ENCODE measurements at places on chromosomes 2 and 18. TPM values are rescaled to one million over a fixed set of nuclear protein-coding genes. Genes with fewer than 3 reads are reported as not detected.

GRCh38 chr2:241833101-241833663, 24.2 kb downstream of the NEU4 start:
- no peak for DNase-seq

- no peak for DNase-seq
These were observed 7.2 kb downstream of the RND3 start for GRCh38 chr2:150480241-150480640.

- DNase-seq = no peak
These were observed 31.2 kb downstream of the GULP1 start for GRCh38 chr2:188322569-188323551.

DNA sequence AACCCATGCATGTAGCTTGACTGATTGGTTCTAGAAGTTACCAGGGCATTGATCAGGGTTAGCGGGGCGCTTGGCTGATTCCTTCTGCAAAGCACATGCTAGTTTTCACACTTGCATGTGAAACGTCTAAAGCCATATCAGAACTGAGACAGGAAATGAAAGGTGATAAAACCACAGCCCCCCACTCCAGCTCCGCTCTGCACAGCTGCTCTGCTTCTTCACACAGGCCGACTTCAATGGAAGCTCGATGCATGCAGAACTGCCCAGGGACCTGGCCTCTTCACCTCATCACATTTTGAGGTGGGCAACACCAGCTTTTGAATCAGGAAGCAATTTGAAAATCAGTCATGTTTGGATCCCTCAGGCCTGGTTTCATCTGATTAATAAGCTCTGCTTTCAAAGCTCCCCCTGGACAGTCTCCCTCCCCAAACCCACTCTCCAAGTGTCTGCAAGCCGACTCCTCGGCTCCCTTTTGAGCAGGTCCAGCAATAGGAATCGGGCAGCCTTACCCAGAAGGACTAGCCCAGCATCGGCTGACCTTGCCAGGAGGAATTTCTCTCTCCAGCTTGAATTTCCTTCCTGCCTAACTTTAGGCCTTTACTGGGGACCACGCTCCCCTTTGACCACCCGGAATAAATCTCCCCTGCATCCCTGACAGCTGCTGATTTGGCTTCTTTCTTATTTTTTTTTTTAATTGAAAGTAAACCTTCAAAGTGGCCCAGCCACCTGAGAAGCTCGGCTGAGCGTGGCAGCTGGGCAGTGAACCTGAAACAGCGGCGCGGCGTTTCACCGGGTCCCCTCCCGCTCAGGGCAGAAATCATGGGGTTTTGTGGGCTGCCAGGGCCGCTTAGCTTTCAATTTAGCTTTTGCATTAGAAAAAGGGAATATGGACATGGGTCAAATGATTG, 31.7 kb downstream of the HRH4 start:
- no peak for DNase-seq

DNA sequence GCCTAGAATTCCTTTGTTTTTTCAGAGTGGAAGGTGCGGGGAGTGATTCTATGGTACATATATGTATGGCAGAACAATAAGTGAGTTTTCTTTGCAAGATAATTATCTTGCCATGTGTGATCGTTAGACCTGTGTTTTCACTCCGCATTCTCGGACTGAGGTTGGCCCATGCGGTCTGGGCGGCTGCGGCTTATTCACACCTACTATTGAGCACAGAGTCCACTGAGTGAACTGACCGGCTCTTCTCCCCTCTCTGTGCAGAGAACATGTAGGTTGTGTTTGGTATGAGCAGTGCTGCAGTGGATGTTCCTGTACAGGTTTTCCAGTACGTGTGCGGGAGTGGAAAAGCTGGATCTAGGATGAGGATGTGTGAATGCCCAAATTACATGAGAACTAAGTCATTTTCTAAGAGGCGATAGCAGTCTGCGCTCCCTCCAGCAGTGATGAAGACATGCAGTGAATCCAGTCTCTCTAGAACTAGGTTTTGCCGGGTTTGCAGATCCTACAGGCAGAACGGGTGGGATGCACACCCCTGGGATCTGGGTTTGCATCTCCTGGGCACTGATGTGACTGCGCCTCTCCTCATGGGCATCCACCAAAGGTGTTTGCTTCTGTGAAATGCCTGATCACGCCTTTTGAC, 27.1 kb downstream of the MTERF4 start:
- DNase-seq = no peak

GRCh38 chr2:86543335-86543734, 19.9 kb downstream of the CHMP3 start:
- no peak for DNase-seq

- no peak for DNase-seq
These were observed 23.9 kb downstream of the ME2 start for GRCh38 chr18:50902797-50903196.

DNA sequence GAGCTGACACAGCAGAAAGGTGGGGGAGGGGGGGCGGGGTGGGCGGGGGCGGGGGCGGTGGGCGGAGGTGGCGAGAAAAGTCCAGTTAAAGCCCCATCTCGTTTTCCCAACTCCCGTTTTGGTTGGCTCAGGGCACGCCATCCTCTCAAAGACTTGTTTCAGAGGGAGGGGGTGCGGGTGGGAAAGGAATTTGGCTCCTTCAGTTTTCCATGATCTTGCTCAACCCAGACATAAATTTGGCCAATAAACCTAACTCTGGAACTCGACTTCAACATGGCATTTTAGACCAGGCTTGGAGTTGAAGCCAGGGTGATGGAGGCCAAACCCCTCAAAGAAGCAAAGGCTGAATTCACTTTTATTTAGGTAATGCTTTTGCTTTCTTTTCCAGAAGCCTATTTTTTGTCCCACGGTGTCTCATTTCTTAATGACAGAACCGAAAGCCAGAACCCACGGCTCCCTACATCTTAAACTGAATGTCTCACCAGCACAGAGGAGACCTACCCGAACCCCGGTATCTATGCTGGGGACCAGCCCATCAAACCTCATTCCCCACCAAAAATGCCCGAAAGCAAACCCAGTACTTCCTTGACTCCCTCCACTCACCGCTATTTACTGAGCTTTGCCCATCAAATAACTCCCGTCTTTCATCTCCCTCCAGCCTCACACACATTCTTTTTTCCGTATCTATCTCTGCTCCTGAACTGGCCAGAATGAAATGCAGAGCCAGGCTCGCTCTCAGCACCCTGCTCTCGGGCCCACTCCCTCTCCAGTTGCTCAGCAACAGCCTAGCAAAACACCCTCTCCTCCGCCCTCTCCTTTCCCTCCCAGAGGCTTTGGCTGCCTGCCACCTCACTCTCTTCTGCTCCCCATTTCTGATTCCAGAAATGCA, 4.3 kb downstream of the IGFBP5 start:
- peak; percentile 77 for DNase-seq

DNA sequence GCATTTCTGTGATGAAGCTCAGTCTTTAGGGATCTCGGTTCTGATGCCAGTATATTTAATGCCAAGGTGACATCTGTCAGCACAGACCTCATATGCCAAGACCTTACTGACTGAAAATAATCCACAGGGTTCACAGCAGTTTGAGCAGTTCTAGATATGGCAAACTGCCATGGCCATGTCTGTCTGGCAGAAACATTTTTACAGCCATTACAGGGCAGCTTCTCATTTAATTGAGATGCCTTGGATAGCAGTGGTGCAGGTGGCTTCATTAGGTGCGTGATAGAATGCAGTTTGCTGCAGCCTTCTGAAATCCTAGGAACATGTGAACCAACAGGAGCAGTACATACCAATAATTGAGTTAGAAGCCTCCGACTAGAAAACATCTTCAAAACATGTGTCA, 510.6 kb downstream of the XIRP2 start:
- no peak for DNase-seq

- no peak for DNase-seq
These were observed 12.7 kb downstream of the KCNF1 start for GRCh38 chr2:10924441-10924840.

POMC gene
- total RNA-seq = 2.6 TPM

GALNT14 gene
- total RNA-seq = 8.4 TPM

LAMA3 gene
- 10.4 TPM for total RNA-seq

DSEL gene
- total RNA-seq = 45.3 TPM

CBLN2 gene
- 20.0 TPM for total RNA-seq

HDLBP gene
- 304 TPM for total RNA-seq

C1QL2 gene
- 0.20 TPM for total RNA-seq

STEAP3 gene
- 7.0 TPM for total RNA-seq

UGT1A5 gene
- total RNA-seq = not detected

Measured in spinal cord (tissue), 10 donors.